ENCODE measurements at places on chromosomes 7 and 10.

GRCh38 chr7:26688388-26688787 lies 176.0 kb downstream of the SKAP2 start:
- DNase-seq, result no peak

DNA sequence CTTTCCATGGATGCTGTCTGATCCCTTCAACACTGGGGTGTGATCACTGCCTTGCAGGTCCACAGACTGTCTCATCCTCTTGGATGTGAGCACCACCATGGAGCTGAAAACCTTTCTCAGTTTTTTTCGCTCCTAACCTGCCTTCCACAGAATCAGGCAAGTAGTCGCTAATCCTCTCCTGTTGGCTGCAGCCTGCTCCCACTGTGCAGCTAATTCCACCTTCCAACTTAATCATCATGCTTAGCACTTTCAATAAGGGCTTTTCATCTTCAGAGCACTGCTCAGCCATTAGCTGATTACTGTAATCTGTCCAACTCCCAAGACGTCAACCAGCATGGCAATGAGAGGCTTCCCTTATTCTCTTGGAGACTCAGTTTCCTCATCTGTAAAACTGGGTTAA lies 15.1 kb upstream of the CDH23 start:
- no peak for DNase-seq

DNA sequence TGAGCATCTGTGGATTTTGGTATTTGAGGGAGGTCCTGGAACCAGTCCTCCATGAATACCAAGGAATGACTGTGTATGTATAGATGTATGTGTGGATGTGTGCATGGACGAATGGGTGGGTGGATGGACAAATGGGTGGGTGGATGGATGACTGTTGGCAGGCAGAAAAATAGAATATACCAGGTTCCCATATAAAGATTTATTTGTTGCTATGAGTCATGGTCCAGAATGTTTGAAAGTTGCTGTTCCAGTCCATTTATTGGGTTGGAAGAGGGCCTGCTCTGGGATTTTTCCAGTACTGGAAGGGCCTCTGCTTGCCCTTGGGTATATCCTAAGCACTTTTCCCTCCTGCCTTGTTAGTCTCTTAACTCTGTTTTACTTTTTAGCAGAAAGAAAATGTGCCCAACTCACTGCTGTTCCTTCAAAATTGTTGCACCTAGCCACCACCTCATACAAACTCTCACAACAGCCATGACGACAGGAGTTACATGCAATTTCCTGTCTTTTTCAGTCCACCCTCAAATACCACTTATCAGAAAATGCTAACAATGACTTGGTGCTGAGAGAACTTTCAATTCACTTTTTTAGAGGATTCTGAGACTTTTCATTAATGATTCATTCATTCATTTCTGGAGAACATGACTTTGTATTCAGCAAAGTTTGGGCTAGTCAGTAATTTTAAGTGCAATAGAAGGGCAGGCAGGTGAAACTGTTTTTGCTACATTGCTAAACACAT lies 108.1 kb downstream of the EEPD1 start:
- DNase-seq, result no peak

DNA sequence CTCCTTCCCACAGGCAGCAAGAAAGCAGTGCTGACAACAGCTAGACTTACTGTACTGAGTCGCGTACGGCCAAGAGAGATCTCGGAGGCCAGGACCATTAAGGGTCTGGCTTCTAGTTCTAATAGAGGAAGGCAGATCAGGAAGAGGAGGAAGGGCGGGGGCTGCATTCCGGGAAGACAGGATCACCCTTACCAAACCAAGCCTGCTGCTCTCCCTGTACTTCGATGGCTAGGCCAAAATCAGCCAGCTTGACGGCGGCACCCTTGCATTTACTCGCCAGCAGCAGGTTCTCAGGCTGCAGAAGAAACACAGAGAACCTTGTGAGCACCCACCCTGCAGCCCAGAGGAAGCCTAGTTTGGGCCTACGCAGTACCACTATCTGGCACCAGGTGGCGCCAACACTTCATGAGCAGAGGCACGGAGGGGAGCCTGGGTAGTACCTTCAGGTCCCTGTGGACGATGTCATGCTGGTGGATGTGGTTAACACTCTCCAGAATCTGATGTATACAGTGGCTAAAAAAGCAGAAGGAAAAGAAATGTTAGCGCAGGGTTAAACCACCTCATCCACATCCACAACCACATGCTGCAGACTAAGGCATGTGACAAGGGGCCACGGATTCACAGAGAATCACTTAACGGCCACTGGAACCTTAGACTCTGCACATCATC lies 25.4 kb downstream of the CAMK2G start:
- DNase-seq, result no peak

DNA sequence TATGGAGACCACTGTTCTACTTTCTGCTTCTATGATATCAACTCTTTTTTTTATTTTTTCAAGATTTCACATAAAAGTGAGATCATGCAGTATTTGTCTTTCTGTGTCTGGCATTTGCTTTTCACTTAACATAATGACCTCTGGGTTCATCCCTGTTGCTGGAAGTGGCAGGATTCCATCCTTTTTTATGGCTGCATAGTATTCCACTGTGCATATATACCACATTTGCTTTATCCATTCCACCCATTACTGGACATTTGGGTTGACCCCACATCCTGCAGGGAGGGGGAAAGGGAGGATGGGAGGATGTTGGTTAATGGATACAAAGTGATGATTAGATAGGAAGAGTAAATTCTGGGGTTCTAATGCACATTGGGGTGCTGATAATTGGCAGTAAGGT lies 80.3 kb upstream of the NPTX2 start:
- no peak for DNase-seq

DNA sequence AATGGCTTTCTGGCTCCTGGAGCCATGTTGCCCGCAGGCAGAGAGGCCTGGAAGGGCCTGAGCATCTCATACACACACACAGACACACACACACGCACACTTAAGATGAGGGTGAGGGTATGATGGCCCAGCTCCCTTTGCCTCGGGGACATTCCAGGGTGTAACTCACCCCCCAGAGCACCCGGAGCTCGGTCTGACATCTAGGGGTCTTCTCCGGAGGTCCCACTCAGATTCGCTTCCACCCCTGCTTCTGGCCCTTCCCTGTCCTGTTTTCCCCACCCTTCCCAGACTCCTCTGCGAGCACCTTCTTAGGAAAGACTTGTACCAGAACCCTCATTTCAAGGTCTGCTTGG lies 304.4 kb downstream of the GRID1 start:
- no peak for DNase-seq

- no peak for DNase-seq
These were observed 391.7 kb downstream of the KCNMA1 start for GRCh38 chr10:77245953-77246352.

DNA sequence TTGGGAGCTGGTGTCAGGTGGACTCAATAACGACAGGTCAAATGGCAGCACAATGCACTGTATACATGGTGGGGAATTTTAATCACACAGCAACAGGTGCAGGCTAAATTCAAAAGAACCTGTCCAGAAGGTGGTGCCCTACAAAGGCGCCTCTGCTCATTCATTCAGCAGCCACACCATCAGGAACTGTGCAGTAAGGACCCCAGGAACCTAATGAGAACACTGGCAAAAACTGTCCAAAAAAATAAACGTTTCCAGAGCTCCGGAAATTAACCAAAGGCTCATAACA lies 21.9 kb upstream of the CRYGN start:
- no peak for DNase-seq

GRCh38 chr7:24755541-24756407 lies 1.5 kb downstream of the GSDME start:
- no peak for DNase-seq

GRCh38 chr7:151088856-151089699 lies 2.8 kb downstream of the AGAP3 start:
- peak; percentile 71 for DNase-seq

DNA sequence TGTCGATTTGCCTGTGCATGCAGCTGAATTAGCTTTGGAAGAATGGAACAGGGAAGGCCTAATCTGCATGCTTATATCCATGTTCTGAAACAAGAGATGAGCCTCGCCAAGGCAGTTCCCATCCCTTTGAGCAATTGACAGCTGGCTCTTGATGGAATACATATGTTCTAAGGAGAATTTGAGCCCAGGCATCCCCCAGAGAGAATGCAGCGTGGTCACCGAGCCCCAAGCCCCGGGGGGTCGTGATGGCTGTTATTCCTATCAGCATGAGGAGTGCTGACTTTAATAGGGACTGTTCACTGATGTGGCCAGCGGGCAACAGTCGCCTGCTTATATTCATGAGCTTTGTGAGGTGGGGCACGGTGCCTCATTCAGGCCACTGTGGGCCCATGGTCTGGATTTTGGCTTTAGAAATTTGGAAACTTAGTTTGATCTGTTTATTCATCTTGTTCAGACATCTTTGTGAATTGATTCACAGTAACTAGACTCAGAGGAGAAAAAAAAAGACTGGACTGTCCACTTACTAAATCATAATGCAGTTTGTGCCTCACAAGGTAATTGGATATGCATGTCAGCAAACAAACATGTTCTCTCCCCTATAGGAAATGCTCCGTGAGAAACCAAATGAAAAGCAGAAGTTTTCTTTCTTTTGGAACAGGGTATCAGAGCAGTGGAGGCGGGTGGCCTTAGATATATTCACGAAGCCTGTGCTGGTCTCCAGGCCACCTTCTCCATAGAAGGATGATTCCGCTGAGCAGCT lies 204.9 kb downstream of the CCDC3 start:
- peak; percentile 21 for DNase-seq

- DNase-seq, result no peak
These were observed 9.5 kb downstream of the PTCD1 start for GRCh38 chr7:99428972-99429566.

DNA sequence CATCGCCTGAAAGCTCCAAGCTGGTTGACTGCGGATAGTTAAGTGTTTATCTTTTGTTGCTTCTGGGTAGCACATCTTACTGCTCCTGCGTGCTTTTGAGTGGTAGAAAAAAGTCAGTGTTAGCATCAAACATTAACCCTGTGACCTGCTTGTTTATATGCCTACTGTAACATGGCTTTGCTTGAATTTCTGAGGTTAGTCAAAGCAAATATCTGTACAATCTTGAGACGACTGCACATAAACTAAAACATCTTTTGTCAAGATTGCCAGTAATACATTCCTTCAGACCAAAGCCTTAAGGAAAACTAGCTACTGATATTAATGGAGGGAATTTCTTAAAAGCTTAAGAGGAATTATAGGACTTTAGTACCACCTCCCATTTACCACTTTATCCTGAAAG lies 163.7 kb downstream of the BAMBI start:
- no peak for DNase-seq

DNA sequence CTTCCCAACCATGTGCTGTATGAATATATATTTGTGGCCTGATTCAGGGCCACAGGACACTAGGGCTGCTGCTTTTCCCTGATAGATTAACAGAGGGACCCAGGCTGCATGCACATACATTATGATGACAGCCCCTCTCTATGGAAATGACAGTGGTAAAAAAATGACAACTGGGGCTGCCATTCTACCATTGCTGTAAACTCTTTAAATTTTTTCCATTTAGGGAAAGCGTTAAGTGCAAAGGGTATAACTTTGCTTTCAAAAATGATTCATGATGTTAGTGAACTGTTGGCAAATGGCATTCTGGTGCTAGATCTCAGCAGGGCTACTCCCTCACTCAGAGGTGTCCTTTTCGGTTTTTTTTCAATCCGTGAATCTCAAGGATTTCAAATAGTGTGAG lies 4.2 kb downstream of the CTBP2 start:
- DNase-seq, result no peak

DNA sequence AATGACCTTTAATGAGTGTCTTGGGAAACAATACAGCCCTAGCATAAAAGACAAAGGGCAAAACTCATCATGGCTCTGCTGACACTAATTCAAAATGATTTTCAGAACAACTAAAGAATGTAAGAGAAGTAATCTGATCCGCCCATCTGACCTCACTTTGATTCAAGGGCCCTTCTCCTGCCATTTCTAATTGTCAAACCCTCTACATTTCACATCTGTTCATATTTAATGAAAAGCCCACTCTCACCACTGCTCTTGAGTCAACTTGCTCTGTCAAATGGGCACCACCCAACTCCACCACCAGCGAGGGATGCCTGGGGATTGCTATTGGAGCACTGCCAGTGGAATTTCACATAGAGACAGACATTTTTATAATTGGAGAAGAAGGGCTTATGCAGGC lies 639.2 kb downstream of the KCNMA1 start:
- DNase-seq, result peak; percentile 61

GRCh38 chr10:70753841-70754621 lies 31.1 kb downstream of the TBATA start:
- DNase-seq, result no peak

DNA sequence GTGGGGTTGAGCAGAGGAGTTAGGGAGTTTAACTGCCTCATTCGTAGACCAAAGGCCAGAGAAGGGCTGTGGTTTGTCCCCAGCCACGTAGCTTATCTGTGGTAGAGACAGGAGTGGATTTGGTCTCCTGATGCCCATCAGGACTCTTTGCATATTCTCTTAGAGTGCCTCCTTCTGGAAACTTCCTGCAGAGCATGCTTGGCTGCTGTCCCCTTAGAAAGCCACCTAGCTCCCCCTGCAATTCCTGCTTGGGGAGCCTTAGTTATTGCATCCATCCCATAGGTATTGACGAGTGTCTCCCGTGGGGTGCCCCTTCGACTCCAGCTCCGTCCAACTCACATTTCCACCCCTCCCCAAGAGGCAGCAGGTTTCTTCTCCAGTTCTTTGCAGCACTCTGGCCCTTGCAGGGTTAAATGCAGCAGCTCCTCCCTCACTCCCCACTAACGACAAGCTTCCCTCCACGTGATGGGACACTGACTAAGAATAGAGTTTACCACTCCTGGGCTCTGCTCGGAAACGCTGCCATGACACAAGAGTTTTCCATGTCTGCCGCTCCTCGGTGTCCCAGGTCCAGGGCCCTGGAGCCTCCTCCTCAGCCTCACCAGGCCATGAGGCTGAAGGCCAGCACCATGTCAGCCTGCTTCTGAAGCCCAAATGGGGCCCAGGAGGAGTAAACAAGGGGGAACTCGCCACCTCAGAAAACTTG lies 147.8 kb upstream of the UNC5B start:
- no peak for DNase-seq

- no peak for DNase-seq
These were observed 15.3 kb upstream of the ADD3 start for GRCh38 chr10:109992485-109992884.

GRCh38 chr7:72326365-72326764 lies 85.8 kb downstream of the CALN1 start:
- no peak for DNase-seq

DNA sequence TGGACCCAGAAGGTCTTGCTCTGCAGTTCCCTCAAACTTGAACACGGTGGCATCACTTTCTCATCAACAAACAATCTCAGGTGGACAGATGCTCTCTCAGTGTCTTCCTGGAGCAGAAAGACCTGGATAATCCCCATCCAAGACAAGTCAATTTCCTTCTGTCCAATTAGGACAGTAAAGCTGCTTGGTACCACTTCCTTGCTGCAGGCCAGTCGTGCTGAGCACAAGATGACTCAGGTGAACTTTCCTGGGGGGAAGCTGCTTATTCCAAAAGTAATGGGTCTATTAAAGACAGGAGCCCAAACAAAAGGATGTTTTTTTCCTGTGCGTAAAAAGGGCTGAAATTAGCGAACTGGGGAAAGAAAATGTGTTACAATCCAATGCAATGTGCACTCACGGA lies 107.6 kb upstream of the AFAP1L2 start:
- DNase-seq, result no peak

- no peak for DNase-seq
These were observed 73.3 kb downstream of the WIPF3 start for GRCh38 chr7:29879609-29880008.
